ENCODE measurements at places on chromosomes 4 and X. TPM values are rescaled to one million over a fixed set of nuclear protein-coding genes. Genes with fewer than 3 reads are reported as not detected.

Gene BANK1
- 0.74 TPM for polyA plus RNA-seq

Gene PDE6B
- polyA plus RNA-seq, result 21.5 TPM

Gene MXRA5
- polyA plus RNA-seq, result not detected

Gene MAGED4B
- polyA plus RNA-seq, result 2.6 TPM

Gene OTC
- polyA plus RNA-seq, result not detected

Gene PNMA5
- polyA plus RNA-seq, result not detected

Gene TMSB15C
- 0.93 TPM for polyA plus RNA-seq

DNA sequence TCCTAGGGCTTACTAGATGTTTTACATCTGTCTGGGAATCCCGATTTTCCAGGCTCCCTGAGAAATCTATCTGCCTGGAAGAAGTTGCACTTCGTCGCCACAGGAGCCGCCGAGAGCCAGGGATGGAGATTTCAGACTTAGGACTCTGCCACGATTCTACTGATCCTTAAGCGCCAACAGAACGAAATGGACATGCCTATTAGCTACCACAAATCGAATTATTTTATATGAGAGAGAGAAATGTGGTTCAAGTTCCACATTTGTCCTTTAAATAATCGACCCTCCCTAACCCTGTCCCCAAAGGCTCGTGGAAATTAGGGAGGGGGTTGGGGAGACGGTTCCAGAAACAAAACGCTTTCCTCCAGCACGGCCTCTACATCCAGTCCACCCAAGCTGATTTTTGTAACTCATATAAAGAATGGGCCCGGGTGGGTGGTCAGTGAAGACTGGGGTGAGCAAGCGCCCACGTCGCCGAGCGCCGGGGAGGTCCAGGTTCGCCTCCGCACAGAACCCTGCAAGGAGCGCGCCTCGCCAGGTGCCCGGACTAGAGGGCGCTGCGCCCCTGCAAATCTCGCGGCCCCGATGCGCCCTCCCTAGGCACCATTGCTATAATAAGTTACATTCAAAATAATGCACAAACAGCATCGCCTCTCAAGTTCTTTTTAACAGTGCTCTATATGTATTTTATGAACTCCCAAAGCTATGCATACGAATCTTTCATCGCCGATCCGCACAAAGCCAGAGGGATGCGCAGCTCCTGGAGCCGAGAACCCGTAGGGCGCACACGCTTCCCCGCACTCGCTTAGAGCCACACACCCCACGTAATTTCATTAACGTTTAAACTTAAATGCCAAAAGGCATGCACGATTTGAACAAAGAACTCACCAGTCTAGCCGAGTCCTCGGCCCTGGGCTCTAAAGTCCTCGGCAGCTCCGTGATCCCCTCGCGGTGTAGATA, 2.1 kb upstream of the FAT1 start:
- no peak for DNase-seq

DNA sequence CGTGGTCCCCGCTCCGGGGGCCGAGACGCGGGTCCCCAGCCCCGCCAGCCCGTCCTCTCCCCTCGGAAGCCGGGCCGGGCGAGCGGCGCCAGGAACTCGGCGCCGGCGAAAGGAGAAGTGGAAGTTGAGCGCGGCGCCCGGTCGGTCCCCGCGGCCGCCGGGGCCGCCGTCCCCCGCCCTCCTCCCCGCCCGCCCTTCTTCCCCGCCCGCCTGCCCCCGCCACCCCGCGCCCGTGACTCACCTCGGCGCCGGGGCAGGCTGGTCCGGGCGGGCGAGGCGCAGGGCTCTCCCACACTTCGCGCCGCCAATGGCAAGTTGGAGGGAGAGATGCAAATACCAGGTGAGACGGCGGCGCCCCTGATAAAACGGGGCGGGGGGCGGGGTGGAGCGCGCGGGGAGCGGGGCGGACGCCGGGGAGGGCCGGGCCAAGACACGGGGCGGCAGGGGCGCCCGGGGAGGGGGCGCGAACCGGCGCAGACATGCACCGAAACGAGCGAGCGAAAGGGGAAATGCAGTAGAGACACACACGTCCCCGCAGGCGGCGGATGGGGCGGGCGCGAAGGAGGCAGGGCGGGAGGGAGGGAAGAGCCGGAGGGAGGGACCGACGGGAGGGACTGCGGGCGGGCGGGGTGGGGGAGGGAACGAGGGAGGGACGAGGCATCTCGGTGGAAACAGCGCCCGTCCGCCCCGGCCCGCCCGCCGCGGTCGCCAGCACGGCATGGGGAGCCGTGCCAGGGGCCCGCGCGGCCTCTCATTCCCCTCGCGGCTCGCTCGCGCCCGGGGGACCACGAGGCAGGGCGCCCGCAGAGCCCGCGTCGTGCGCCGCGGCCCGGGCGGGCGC, at the start of gene ELF4:
Gene ELF4 (minus strand): TSS at position 119 of the 841 bp plus-strand sequence. CDS start 29,167 bp downstream, outside the sequence.
- peak; percentile 55 for DNase-seq

DNA sequence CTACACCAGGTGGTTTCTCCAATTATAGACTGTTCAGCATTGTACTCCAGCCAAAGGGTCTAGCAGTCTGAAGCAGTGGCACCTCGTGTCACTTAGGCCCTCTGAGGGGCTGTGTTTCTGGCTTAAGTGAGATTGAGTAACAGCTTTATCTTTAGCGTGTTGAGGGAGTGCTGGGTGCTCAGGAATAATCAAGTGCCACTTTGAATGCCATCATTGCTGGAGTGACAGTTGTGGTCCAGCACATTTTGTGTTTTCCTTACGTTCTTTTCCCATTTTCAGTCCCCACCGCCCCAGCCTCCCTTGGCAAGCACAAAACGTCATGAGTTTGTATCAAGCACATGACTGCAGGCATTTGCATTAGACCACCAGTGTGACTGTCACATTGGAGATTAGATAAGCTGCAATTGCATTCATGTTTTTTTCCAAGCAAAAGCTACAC, 58.7 kb downstream of the FNIP2 start:
- DNase-seq, result no peak

- DNase-seq, result peak; percentile 12
Observed at GRCh38 chr4:56531149-56531770, 25.7 kb downstream of the ARL9 start.

DNA sequence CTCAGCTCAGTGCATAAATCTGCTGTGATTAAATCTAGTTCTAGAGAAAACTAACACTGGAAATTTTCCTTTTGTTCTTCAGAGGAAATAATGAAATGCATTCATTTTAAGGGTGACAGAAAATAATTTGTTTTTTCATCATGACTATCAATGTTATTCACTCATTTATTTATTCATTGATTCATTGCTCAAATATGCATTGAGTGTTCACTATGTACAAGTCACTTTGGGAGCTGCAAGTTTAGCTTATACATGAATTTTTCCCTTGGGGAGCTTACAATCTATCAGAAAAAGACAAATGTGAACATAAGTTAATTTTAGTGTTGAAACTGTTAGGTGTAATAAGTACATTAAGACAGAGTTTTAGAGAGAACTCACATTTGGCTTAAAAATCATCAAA, 897.8 kb downstream of the CENPC start:
- DNase-seq, result no peak

- no peak for DNase-seq
Observed at GRCh38 chr4:33349376-33349775, 2629.2 kb downstream of the PCDH7 start.

DNA sequence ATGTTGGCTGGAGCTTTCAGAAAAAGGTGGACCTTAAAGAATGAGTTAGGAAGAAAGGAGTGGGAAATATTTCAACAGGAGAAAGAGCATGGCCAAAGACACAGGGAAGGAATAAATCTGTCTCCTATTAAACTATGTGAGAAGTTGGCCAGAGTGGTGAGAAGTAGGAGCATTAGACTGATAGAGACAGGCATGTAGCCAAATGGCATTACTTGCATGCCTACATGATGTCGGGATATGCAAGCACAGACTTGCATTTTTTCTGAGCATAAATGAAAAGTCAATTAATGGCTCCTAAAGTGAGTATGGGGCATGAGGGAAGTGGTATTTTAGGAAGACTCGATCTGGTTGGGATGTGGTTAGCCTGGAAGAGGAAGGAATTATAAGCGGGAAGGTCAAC, 279.6 kb upstream of the PITX2 start:
- DNase-seq, result no peak

GRCh38 chrX:126770179-126770578, 49.4 kb upstream of the PRR32 start:
- DNase-seq, result no peak

GRCh38 chr4:106034220-106034619, 138.9 kb downstream of the NPNT start:
- no peak for DNase-seq

DNA sequence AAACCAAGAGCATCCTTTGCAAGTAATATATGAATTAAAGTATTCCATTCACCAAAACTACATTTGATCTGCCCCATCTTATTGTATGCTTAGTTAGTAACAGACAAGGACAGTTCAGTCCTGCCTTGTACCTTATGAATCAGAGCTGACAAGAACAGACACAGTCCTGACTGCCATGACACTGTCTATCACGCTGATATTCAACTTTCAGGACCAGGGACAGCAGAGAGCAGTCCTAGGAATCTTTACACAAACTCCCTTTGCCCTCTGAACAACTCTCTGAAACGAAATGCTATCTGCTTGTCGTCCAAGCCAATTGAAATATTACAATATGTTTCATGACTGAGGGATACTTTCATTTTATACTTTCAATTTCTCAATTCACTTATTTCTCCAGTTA, 268.6 kb upstream of the VCX start:
- DNase-seq, result no peak

GRCh38 chrX:3651277-3651676, 62.2 kb downstream of the PRKX start:
- DNase-seq, result peak; percentile 12

- no peak for DNase-seq
Observed at GRCh38 chr4:88628746-88629145, 36.5 kb downstream of the HERC3 start.

- no peak for DNase-seq
Observed at GRCh38 chr4:98098764-98099163, 44.5 kb downstream of the STPG2 start.

GRCh38 chrX:140766024-140766611, 56.6 kb downstream of the LINC00632 start:
- DNase-seq, result peak; percentile 24

DNA sequence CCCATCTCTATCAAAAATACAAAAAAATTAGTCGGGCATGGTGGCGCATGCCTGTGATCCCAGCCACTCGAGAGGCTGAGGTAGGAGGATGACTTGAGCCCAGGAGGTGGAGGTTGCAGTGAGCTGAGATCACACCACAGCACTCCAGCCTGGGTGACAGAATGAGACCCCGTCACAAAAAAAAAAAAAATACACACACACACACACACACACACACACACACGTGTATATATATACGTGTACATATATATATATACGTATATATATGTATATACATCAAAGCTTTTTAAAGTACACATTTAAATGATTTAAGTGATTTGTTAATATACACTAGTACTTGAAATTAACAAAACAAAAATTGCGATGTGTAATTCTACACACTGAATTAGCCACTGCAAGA, 6.0 kb downstream of the FBXW7 start:
- no peak for DNase-seq

DNA sequence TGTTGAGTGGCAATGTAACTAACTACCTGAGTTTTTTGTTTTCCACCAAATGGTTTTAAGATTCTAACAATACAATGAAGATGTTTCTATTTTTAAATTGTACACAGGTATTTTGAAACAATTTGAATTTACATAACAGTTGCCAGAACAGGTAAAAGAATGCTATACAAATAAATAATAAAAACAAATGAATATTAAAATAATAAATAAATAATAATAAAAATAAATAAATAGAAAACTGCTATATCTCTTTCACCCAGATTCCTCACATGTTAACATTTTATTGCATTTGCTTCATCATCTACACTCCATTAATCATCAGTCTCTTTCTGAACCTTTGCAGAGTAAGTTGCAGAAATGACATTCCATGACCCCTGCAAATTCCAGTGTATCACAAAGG, 32.3 kb upstream of the DSPP start:
- DNase-seq, result no peak

- no peak for DNase-seq
Observed at GRCh38 chr4:6121941-6122340, 78.4 kb downstream of the JAKMIP1 start.

DNA sequence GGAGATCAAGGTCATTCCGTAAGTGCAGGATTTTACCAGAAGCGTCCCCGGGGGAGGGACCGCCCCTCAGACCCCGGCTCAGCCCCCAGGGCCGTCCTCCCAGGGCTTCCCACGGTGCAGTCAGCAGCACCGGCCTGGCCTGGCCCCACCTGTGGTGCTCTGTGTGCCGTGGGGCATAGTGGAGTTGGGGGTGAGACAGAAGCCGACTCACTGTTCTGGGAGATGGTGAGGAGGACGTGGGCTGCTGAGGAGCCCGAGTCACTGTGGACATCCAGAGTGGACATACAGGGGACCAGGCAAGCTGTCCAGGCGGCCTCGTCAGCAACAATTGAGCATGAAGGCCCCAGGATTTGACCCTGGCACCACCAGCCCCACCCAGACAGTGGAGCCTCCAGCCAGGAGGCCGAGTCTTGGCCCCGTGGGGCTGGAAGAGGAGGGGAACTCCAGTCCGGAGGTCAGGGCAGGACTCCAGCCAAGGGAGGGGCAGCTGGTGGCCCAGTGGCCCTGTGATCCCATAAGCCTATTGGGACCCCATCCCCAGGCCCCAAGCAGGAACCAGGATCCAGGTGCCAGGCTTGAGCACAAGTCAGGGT, 19.1 kb downstream of the ATP5ME start:
- DNase-seq, result no peak

- no peak for DNase-seq
Observed at GRCh38 chr4:133865612-133866327, 335.8 kb downstream of the PABPC4L start.

DNA sequence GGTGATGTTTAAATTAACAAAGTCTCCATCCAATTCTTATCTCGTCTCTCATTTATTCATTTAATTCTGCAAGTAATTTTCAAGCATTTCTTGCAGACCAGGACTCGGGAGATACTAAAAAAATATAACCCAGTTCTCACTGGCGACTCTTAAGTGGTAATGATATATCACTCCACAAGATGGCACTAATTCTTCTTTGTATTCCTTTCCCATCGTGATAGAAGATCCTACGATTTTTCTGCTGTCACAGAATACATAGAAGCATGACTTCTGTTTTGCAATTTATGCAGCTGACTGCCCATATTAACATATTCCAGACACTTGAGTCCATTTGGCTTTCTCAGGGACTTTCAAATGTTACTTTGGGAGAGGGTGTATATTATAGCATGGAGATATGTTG, 64.0 kb upstream of the FGF13 start:
- no peak for DNase-seq

DNA sequence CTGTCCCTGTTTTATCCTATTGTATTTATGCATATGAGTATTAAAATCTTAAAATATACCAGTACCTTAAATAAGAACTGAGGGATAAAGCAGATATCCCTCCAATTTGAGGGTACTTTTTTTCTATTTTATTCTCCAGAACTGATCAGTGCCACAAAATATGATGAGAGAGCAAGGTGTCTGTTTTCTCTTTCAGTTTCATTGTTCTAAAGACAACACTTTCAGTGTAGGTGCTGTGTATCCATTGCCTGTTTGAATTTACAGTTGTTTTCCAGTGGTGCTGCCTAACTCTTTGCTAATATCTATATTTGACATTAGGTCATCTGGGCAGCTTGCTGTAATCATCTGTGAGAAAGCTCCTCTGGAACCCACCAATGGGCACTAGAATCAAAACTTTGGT, 394.7 kb downstream of the IL1RAPL1 start:
- no peak for DNase-seq

- no peak for DNase-seq
Observed at GRCh38 chr4:42331040-42331439, 66.2 kb upstream of the SHISA3 start.

GRCh38 chrX:29547877-29548276, 667.5 kb upstream of the MAGEB2 start:
- no peak for DNase-seq

- no peak for DNase-seq
Observed at GRCh38 chr4:112063260-112063659, 82.0 kb upstream of the FAM241A start.

- no peak for DNase-seq
Observed at GRCh38 chr4:98784947-98785706, 126.7 kb upstream of the TSPAN5 start.

Measured in CD8-positive, alpha-beta memory T cell (primary cell).